ENCODE measurements at places on chromosomes 6 and 20. TPM values are rescaled to one million over a fixed set of nuclear protein-coding genes. Genes with fewer than 3 reads are reported as not detected.
A peak's percentile ranks its signal among the peaks of the same experiment; 100 is the strongest.

The DZANK1 gene
- 1.2 TPM for total RNA-seq

The TSBP1 gene
- total RNA-seq = not detected

GRCh38 chr20:62723351-62723750, 14.7 kb downstream of the NTSR1 start:
- DNase-seq = peak; percentile 87

GRCh38 chr6:145214570-145214969, 520.8 kb downstream of the EPM2A start:
- peak; percentile 39 for DNase-seq

DNA sequence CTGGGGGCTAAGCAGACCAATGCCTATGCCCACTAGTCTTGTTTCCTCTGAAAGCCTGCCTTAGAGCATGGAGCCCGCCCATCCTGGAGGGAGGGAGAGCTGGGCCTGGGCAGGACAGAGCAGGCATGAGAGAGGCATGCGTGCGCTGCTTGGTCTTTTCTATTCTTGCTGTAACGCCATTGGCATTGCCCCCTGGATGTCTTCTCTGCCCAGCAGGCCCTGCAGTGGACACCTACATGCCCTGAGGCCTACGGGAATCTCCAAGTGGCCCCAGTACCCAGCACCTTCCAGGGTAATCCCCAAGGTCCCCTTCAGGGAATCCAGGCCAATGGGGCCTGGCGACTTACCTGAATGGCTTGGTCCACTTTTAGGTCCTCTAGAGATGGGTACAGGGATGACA, 8.9 kb downstream of the SDCBP2 start:
- DNase-seq = no peak

DNA sequence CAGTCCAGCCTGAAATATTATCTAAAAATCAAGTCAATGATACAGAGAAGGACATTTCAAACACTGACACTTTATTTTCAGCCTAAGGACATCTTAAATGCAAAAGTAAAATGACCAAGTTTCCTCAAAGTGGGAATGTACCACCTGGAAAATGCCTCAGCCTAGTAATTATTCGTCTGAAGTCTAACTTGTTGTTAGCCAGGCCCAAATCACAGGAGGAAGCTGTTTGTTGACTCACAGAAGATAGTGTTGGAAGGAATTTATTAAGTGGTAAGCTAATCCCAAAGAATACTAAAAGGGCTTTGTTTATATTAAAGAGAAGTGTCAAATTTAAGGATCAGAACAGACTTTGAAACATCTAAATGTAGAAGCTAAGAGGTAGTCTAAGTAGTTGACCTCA, 2.5 kb downstream of the PDE7B start:
- DNase-seq = no peak

The STMND1 gene
- not detected for total RNA-seq

The RAB23 gene
- total RNA-seq = 37.0 TPM

DNA sequence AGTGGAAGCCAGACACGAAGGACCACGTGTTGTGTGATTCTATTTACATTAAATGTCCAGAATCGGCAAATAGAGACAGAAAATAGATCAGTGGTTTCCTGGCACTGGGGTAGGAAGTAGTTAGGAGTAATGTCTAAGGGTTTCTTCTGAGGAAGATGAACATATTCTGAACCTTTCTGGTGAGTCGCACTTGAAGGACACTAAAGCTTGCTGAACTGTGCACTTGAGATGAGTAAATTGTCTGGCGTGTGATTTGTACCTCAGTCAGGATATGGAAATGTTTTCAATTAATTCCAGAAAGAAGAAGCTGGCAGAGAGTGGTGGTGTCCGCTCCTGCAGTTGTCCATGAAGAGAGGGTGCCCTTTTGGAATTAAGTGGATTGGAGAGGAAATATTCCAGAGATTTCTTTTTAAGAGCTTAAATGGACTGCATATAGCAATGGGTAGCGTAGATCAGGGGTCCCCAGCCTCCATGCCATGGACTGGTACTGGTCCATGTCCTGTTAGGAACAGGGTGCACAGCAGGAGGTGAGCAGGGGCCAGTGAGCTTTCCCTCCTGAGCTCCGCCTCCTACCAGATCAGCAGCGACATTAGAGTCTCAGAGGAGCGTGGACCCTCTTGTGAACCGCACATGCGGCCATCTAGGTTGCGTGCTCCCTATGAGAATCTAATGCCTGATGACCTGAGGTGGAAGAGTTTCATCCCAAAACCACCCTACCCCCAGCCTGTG, 12.4 kb upstream of the KIF25 start:
- DNase-seq = no peak

Data from LHCN-M2 (cell line).